ENCODE measurements at places on chromosomes 11 and 22.

DNA sequence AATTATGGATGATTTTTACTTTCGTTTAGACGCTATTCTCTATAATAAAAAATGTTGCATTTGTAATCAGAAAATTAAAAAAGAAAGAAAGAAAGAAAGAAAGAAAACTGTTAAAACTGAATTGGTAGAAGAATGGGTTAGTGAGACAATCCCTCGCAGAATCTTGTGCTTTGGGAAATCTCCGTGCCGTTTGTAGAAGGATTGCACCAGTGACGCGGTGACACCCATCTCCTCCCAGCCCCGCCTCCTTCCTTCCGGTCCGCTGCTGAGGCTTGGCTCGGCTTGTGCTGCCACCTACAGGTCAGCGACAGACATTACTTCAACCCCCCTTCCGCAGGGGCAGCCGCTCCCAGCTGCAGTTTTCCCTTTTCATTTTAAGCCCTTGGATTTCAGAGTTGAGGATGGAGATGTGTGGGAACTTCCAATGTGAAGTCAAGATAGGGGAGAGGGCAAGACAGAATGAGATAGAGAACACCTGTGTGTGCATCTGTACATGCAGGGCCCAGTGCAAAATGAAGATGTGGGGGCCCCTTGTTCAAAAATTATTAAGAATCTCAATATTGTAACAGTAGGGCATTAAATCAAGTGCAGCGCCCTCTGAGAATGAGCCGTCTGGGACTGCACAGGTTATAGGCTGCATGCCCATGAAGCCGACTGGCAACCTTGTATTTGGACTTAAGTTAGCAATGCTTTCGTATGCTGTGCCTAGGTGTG lies 41.1 kb downstream of the TST start:
- peak; percentile 95 for DNase-seq

GRCh38 chr11:84909740-84910139 lies 717.4 kb downstream of the DLG2 start:
- DNase-seq, result no peak

DNA sequence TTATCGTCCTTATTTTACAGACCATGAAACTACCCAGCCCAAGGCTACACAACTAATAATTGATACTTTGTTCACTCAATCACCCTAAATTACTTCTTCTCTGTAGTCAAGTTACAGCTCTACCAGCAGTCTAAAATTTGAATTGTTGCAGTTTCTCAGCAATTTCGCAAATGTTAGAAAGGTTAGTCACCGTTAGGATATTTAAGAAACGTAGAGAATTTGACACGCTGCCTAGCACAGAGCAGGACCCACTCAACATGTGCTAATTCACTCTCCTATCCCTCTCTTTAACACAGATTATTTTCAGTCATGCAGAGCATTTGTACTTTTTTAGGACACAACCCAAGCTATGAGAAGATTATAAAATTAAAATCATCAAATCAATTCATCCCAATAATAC lies 771.1 kb upstream of the LUZP2 start:
- no peak for DNase-seq

GRCh38 chr22:22430111-22430820 lies 78.3 kb downstream of the ZNF280B start:
- no peak for DNase-seq

GRCh38 chr22:37457093-37457893 lies 28.9 kb downstream of the MFNG start:
- DNase-seq, result peak; percentile 57

DNA sequence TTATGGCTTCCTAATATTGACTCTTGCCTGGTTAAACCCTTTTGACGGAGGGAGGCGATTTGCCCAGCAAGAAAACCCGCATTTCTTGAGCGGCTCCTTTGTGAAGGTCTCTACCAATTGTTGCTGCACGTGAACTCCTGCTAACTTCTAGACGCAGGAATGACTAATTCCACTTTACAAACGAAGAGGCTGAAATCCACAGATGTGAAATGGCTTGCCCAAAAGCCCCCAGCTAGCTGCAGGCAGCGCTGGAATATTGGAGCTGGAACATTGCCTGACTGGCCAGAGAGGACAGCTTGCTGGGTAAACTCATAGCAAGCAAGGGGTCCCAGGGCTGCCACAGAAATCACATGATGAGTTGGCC lies 542 bp downstream of the GCAT start:
- no peak for DNase-seq

DNA sequence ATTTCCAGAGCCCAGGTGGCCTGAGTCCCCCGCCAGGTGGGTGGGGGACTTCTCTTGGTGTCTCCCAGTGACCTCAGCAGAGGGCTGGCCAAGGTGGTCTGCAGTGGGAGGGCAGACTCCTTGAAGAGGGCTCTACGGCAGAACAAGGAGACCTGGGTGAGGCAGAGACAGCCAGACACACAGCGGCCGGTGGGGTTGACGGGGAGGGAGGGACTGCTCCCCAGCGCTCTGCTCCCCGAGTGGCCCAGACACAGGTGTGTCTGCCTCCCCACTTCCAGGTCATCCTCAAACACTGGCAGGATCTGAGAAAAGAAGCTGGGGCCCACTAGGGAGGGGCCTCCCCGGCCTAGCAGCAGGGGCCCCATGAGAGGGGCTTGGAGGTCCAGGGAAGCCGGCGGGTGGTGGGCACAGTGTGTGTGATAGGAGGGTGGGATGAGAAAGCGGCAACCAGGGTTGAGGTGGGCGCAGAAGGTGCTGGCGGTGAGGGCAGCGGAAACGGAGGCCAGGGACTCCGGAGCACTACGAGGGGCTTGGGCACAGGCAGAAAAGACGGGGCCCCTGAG lies 30.1 kb downstream of the SYT7 start:
- DNase-seq, result no peak

- no peak for DNase-seq
Measured at GRCh38 chr22:38494498-38494897, 11.6 kb downstream of the DDX17 start.

GRCh38 chr22:37301144-37301830 lies 19.0 kb downstream of the CYTH4 start:
- no peak for DNase-seq

DNA sequence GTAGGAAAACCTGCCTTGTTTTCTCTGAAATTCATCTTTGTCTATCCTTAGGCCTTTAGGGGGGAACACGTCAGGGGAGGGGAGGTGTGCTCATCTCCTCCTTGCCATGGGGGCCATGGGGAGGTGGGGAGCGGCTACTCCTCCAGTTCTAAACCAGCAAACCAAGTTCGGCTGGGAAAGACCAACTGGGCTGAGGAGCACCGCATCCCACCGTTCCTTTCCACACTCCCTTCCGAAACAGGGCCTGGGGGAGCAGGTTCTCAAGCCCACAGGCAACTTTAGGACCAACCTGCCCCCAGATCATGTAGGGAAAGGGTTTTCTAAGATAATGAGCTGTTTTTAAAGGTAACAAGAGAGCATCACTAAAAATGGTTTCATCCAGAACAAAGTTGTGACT lies 77.5 kb upstream of the PITPNB start:
- DNase-seq, result no peak

- DNase-seq, result no peak
Measured at GRCh38 chr22:48832592-48832991, 995.1 kb downstream of the BRD1 start.

DNA sequence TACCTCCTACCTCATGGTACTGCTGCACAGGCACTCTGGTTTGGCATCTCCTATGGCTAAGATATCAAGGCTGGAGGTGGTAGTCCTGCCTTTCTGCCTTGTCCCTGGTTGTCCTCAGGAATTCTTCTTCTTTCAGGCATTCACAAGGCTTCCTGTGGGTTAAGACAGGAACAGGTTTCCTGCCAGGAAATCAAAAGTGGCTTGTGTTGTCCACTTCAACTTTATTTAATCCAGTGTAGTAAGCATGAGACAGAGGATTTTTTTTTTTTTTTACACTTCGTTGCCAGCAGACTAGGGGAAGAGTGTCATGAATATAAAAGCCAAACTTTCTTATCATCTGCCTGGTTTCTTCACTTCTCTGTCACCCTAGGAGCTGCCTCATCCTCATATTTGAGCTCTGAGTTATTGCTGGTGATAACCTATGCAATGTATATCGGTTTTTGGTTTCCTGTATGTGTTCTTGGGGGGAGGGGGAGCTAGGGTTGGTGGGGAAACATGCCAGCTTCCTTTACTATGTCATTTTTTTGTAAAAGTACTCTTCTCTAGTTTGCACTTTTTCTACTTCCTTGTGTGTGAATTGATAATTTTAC lies 50.2 kb downstream of the XKR3 start:
- DNase-seq, result no peak

GRCh38 chr11:45501392-45502225 lies 163.8 kb downstream of the CHST1 start:
- no peak for DNase-seq

- DNase-seq, result no peak
Measured at GRCh38 chr11:111840143-111840542, 31.2 kb downstream of the ALG9 start.

DNA sequence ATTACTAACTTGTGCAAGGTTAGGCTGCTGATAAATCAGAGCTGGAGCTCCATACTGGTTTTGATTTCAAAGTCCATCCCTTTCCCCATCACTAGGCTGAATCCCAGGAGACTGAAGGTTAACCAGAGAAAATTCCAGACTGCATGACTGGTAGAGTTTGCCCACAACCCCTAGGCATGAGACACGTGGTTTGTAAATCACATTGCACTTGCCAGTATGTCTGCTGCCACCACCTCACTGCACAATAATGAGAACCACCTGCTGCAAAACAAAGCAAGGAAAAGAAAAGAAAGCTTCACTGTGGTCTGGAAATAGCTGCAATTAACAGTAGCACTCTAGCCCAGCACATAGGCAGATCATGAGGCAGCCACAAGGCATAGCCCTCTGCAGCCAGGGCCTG lies 67.6 kb upstream of the NTM start:
- DNase-seq, result no peak

DNA sequence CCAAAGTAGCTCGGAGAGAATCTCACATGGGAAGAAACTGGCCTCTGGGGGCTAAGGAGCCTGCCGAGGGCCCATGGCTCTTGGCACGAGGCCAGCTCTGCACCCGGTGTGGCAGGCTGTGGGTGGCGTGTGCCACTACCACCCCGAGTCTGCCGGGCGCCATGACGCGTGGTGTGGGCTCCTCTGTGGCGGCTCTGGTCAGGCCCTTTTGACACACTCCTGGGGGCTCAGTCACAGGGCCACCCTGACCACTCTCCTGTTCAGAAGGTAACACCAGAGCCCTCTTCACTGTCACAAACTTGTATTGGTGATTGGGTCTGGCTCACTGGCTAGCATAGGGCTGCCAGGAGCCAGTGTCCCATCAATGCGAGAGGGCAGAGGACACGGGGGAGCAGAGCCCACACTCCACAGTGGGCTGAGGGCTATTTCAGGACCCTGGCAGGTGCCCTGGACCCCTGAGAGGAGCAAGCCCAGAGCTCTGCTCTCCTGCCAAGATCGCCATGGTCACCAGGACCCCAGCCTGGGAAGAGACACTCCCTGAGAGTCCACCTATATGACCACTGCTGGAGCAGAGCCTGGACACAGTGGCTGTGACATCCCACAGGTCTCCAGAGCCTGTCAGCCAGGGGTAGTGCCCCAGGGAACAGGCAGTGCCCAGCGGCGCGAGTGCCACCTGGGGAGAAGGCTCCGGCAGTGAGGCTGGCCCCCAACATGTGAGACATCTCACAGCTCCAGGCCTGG lies 8.6 kb upstream of the PPM1F start:
- DNase-seq, result no peak

Measured in T-cell (primary cell).